Endothelial cell of umbilical vein (primary cell): ENCODE measurements at places on chromosomes 12 and 14. TPM values are rescaled to one million over a fixed set of nuclear protein-coding genes. Genes with fewer than 3 reads are reported as not detected.

Gene FGF23
- total RNA-seq, result not detected in 2 replicates

Gene PRICKLE1
- 69.0 and 86.0 TPM in 2 replicates for total RNA-seq

Gene TSPAN8
- 1.6 TPM in 1 of 2 replicates, not detected in the other for total RNA-seq

Gene EEA1
- total RNA-seq, result 37.9 and 38.8 TPM in 2 replicates

Gene ALX1
- 2.2 and 3.4 TPM in 2 replicates for total RNA-seq

Gene DBX2
- not detected in 2 replicates for total RNA-seq

Gene EML1
- 33.0 and 47.8 TPM in 2 replicates for total RNA-seq

Gene CLEC9A
- total RNA-seq, result not detected in 2 replicates

Gene CRACR2A
- 14.9 and 15.9 TPM in 2 replicates for total RNA-seq

Gene ADGRD1
- total RNA-seq, result not detected in 2 replicates

Gene CLEC2A
- not detected in 2 replicates for total RNA-seq

Gene TNS2
- total RNA-seq, result 106 and 119 TPM in 2 replicates

Gene IL26
- total RNA-seq, result not detected in 2 replicates

Gene FLVCR2
- total RNA-seq, result 4.9 and 9.1 TPM in 2 replicates

Gene SMAGP
- 26.2 and 29.1 TPM in 2 replicates for total RNA-seq

Gene HNF1A
- total RNA-seq, result not detected in 2 replicates

Gene PTHLH
- 0.60 and 1.1 TPM in 2 replicates for total RNA-seq

Gene CIROP
- total RNA-seq, result not detected in 2 replicates

Gene CCNT1
- total RNA-seq, result 33.0 and 35.1 TPM in 2 replicates

Gene MORN3
- 0.62 and 0.73 TPM in 2 replicates for total RNA-seq

Gene TMEM179
- total RNA-seq, result not detected in 2 replicates
